Activated CD8-positive, alpha-beta memory T cell treated with anti-CD3 and anti-CD28 coated beads for 1 hour (primary cell): ENCODE measurements at places on chromosomes 3 and 15.

GRCh38 chr3:100900671-100901335, 92.4 kb downstream of the ABI3BP start:
- DNase-seq, result no peak

DNA sequence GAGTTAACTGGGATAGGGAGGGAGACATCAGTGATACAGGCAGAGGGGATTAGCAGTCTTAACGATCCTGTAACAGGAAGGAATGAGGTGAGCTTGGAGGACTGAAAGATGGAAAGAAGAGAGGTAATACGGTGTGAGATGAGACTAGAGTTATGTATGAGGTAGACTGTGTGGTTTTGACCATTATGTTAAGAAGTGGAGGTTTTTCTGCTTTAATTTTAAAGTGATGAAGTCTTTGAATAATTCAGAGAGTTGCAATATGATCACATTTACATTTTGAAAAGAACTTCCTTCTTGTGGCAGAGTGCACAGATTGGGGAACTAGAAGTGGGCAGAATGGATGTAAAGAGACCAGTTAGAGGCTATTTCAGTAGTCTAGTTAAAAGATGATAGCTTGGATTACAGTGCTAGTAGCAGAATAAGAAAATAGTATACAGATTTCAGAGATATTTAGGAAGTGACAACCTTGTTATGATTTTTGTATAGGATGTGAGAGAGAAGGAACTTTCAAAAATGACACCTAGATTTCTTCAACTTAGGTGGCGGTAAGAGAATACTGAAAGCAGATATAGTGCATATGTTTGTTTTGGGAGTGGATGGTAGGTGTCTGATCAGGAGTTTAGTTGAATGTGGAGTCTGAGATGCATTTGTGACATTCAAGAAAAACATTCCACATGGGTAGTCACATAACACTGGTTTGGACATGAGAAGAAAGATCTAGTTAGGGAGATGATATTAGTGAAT, 40.5 kb downstream of the STT3B start:
- DNase-seq, result no peak

- DNase-seq, result no peak
Measured at GRCh38 chr15:96549136-96549535, 218.6 kb downstream of the NR2F2 start.

- DNase-seq, result peak; percentile 45
Measured at GRCh38 chr15:90300988-90301706, 35.7 kb downstream of the NGRN start.

DNA sequence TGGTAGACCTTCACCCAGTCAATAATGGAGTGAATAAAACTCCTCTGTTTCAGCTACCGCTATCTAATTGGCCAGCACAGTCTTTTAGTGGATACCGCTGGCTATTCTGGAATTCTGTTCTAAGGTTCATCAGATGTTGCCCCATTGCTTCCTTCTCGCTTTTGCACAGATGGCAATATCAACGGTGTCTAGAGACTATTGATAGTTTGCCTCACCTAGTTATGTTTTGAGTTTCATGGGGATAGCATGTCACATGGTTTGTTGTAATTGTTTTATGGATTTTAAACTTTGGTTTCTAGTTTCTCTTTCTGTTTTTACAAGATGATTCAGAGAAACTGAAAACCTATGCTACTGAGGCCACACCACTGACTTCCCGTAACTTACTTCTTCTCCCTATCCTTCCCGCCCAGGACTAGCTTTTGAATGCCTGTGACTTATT, 2.0 kb downstream of the XRN1 start:
- DNase-seq, result no peak

DNA sequence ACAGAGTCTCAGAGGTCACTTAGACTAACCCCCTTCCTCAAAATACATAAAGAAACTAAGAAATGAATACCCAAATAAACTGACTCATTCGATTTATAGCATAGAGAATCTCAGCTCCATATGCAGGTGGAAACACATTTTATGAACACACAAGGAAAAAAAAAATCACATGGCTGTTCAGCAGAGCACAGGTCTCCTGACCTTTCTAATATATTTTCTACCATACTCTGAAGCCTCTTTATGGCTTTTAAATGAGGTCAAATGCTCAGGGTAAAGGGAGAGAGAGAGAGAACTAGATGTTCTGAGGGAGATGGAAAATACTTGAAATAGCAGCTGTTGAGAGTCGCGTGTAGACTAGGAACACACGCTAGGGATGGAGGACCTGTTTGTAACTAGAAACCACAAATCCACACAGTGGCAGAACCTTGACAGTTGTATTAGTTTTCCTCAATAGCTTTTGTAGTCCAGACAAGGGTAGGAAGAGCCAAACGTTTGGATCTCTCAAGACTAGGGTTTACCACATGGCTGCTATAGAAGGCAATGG, 165.3 kb downstream of the FMN1 start:
- DNase-seq, result no peak

- no peak for DNase-seq
Measured at GRCh38 chr15:68704496-68705021, 116.1 kb downstream of the ANP32A start.

GRCh38 chr3:22228705-22229104, 477.7 kb upstream of the ZNF385D start:
- DNase-seq, result no peak

GRCh38 chr3:110246796-110247376, 824.7 kb upstream of the NECTIN3 start:
- DNase-seq, result no peak

- DNase-seq, result no peak
Measured at GRCh38 chr15:68488290-68488689, 56.3 kb upstream of the ITGA11 start.

- DNase-seq, result no peak
Measured at GRCh38 chr3:132351222-132351806, 34.1 kb downstream of the ACP3 start.

- DNase-seq, result no peak
Measured at GRCh38 chr3:172289583-172289982, 158.7 kb downstream of the GHSR start.

- DNase-seq, result no peak
Measured at GRCh38 chr15:95227235-95227634, 995.9 kb downstream of the MCTP2 start.

- DNase-seq, result no peak
Measured at GRCh38 chr3:107077391-107077790, 299.8 kb upstream of the CCDC54 start.

DNA sequence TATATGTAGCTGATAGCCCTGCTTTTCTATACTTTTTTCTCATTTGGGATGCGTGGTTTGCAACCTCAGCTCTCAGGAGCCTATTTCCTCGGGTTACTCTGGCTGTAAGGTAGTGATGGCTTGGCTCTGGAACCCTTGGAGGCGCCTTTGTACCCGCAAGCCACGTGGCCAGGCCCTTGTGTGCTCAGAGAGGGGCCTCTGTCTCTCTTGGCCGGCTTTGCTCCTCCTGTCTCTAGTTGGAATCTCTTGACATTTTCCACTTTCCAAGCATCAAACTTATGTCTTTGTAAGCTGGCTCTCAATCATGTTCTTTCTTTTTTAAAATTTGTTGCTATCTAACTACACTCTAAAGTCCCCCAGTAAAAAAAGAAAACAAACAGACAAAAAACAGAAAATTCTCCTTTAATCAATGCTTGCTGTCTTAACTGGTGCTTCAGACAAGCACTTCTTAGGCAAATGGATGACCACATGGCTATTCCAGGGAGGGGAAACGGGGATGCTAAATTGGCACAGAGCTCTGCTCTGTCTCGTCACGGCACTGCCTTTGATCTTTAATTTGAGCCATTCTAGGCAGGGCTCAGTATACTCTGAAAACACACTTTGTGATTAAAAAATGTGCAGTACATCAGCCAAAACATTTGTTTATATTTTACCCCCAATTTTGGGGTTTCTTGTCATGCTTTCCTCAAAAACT, 180.4 kb upstream of the NR2E3 start:
- no peak for DNase-seq

DNA sequence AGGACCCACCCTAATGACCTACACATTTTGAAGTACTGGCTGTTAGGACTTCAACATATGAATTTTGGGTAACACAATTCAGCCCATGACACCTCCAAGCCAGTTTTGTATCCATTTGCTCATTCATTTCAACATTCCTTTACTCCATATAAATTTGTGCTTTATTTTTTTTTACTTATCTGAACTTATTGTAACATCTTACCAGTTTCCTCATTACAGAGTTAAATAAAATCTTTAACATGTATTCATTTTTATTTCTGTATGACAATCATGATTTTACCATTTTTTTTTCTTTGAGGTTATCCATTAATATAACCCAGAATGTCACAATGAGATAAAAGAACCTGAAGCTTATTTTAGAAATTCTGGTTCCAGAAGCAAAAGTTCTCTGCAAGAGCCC, 48.0 kb upstream of the ATP1B3 start:
- DNase-seq, result no peak

DNA sequence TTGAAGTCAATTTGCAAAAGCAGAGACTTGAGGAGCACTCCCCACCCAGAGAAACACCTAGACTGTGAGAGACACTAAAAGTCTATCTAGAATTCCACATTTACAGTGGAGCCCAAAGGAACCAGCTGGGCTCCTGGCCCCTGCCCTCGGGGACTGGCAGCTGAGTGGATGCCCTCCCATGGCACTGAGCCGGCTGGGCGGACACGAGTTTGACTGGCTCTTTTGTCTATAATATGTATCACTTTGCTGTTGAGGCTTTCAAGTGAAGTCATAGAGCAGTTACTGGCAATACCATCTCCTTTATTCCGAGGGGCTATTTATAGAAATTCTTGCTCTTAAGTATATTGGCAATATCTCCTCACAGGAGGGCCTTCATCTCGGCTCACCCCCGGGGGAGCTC, 65.8 kb upstream of the TNFAIP8L3 start:
- DNase-seq, result no peak

DNA sequence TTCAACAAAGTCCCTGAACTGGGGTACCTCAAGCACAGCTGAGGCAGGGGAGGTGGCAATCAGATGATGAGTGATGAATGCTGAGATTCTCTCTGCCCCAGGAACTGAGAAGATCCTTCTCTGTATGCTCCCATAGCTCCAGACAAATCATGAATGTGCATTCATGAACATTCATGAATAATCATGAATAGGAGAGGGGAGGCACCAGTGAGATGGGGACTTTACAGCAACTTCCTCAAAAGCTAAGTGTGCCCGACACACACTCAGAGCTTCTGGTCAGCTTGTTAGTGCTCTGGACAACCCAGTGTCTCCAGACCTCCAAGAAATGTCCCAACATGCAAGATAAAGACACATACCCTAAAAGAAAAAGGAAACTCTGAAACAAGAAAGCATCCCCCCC, 24.3 kb downstream of the LRRC2 start:
- no peak for DNase-seq

GRCh38 chr3:28334552-28334951, 14.0 kb upstream of the ZCWPW2 start:
- DNase-seq, result no peak

DNA sequence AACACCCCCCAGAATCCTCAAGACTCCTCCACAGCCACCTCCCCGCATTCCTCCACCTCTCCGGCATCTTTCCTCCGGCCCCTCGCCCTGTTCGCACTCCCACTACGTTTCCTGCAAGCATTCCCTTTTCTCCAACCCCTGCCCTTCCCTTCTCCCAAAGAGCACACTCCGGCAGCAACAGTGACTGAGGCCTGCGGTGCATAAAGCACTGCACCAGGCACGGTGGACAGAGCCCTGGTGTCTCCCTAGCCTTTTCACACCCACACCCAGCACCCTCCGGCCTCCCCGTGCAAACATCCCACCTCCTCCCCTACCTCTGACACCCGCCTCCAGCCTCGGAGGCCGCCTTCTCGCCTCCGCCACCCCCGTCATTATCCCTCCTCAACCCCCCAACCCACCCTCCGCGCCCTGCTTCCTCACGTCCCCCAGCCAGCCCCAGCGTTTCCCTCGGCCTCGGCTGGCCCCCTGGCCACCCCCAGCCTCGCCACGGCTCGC, 577 bp downstream of the ZNF148 start:
- DNase-seq, result peak; percentile 8

DNA sequence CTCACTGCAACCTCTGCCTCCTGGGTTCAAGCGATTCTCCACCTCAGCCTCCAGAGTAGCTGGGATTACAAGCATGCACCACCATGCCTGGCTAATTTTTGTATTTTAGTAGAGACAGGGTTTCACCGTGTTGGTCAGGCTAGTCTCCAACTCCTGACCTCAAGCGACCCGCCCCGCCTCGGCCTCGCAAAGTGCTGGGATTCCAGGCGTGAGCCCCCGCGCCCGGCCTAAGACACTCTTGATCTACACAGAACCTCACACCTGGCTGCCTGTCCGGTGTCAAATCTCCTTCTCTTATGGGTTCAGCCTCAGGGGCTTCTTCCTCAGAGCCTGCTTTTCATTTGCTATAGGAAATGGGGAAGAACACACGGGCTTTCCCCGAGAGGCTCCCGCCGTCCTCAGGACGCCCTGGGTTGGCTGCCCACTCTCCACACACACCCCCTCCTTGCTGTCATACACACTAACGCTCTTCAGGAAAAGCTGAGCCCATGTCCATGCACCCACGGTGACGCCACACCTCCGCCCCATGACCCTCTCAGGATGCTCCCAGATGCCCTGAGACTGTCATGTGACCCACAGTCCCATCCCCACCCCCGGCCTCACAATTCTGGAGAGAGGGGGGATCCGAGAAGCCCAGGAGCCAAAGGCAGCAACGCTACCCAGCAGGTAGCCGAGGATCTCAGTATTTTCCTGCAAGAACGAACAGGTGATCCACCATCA, 10.4 kb downstream of the TMEM44 start:
- DNase-seq, result no peak

DNA sequence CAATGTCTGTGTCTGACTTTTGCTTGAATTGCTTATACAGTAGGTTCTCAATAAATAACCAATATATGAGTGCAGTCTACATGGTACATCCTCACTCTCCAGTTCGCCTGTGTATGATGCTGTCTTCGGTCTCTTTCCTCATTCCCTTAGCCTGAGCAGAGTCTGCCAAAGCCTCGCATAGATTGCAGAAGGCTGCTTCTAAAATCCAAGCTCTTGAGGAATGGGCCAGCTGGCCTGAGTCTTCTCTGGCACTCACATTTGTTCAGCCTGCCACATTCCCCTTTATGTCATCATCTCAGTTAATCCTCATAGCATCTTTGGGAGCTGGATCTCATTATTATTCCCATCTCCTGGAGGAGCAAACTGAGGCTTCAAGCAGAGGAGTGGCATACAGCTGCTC, 27.2 kb upstream of the ADAMTS7 start:
- DNase-seq, result no peak

GRCh38 chr15:39931615-39932014, 2.3 kb upstream of the EIF2AK4 start:
- no peak for DNase-seq

- no peak for DNase-seq
Measured at GRCh38 chr15:34358367-34358766, 8.6 kb downstream of the LPCAT4 start.

- no peak for DNase-seq
Measured at GRCh38 chr15:73959012-73959581, 32.8 kb downstream of the LOXL1 start.

DNA sequence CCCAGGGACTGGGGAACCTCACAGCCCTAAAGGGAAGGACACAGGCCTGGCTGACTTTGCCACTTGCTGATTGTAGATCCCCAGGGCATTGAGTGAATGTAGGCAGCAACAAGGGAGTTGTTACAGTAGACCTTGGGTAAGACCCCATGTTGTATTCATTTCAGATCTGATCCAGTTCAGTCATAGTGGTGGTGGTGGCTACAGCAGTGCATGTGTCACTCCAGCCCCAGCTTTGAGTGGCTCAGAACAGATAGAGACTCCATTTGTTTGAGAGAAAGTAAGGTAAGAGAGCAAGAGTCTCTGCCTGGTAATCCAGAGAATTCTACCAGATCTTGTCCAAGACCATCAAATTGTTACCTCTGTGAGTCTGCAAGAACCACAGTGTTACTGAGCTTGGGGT, 278.7 kb upstream of the SATB1 start:
- no peak for DNase-seq

GRCh38 chr3:24450160-24450907, 44.3 kb downstream of the THRB start:
- no peak for DNase-seq
